ENCODE measurements at places on chromosomes 1 and 21. TPM values are rescaled to one million over a fixed set of nuclear protein-coding genes. Genes with fewer than 3 reads are reported as not detected.

GRCh38 chr1:159798893-159799292 lies 3.3 kb upstream of the FCRL6 start:
- DNase-seq: peak; percentile 95

SELP gene
- not detected for total RNA-seq

DNA sequence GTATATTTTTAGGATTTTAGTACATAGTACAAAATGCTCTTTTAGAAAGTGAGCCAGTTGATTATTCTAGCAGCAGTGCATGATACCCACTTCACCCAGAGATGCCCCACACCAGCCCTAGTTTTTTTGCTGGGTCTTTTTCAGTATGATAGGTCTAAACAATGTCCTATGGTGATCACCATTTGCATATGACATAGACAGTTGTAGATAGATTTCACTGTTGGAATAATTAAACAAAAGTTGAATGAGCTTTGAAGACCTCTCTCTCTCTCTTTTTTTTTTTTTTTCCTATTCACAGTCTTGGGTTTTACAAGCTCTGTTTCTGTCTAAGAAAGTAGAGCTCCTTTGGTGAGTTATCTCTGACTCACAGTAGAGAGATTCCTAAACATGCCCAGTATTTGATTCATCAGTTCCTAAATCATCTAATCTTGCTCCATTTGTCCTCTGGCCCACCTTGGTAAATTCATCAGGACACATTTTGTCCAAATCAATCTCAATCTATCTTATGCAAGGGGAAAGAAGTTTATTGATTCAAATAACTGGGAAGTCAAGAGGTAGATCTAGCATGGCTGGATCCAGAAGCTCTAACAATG lies 44.7 kb upstream of the VAV3 start:
- no peak for DNase-seq

KLHDC7A gene
- 19.9 TPM for total RNA-seq

GRCh38 chr1:169570172-169570574 lies 16.1 kb downstream of the F5 start:
- no peak for DNase-seq

DNA sequence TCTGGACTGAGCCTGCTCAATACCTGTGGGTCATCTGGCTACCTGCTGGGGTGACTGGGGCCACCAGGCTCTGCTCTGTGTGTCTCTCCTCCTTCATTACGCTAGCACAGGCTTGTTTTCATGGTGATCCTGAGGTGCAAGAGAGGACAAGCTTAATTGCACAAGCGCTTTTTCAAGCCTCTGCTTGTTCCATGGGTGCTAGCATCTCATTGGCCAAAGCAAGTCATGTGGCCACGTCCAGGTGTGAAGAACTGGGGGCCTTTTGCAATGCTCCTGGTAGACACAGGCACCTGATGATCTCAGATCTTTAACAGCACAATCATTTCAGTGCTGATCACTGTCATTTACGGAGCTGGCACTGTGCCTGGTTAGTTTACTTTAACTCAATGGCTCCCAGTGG lies 114.6 kb downstream of the KAZN start:
- DNase-seq: no peak

GRCh38 chr1:18778437-18778836 lies 81.0 kb downstream of the TAS1R2 start:
- DNase-seq: no peak

HCRTR1 gene
- total RNA-seq: not detected

TMEM54 gene
- total RNA-seq: 13.6 TPM

TSACC gene
- total RNA-seq: 2.5 TPM

OPRD1 gene
- 3.6 TPM for total RNA-seq

SPATA45 gene
- not detected for total RNA-seq

MAP1LC3C gene
- 1.7 TPM for total RNA-seq

GRCh38 chr1:56578138-56578962 lies 1.0 kb downstream of the PLPP3 start:
- peak; percentile 65 for DNase-seq

- peak; percentile 18 for DNase-seq
Observed at GRCh38 chr1:34477632-34478141, 277.2 kb upstream of the GJB5 start.

- DNase-seq: no peak
Observed at GRCh38 chr1:112169517-112169916, 180.0 kb upstream of the KCND3 start.

DNA sequence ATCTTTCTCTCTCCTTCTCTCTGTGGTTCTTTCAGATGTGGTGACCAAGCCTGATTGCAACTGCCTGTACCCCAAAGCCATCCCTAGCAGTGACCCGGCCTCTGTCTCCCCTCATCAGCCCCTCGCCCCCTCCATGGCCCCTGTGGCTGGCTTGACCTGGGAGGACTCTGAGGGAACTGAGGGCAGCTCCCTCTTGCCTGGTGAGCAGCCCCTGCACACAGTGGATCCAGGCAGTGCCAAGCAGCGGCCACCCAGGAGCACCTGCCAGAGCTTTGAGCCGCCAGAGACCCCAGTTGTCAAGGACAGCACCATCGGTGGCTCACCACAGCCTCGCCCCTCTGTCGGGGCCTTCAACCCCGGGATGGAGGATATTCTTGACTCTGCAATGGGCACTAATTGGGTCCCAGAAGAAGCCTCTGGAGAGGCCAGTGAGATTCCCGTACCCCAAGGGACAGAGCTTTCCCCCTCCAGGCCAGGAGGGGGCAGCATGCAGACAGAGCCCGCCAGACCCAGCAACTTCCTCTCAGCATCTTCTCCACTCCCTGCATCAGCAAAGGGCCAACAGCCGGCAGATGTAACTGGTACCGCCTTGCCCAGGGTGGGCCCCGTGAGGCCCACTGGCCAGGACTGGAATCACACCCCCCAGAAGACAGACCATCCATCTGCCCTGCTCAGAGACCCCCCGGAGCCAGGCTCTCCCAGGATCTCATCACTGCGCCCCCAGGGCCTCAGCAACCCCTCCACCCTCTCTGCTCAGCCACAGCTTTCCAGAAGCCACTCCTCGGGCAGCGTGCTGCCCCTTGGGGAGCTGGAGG lies 12.7 kb downstream of the CSF1 start:
- DNase-seq: peak; percentile 83

GRCh38 chr1:92030656-92031107 lies 897 bp downstream of the EPHX4 start:
- peak; percentile 12 for DNase-seq

CNTN2 gene
- total RNA-seq: 2.2 TPM

GRCh38 chr1:180939073-180939710 lies 26.5 kb downstream of the KIAA1614 start:
- no peak for DNase-seq

DNA sequence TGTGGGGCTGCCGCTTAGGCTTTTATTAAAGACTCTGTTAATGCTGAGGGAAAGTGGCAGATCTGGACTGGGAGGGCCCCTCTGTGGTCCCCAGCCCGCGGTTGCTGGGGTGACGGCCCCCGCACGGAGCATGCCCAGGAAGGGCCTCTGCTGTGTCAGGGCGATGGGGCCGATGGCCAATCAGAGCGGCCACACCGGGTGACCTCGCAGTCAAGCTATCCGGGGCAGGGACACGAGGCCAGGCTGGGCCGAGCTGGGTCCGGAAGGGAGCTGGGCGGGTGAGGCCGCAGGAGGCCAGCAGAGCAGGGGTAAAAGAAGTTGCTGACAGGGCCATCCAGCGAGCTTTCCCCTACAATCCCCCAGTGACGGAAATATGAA lies 145.1 kb downstream of the CASZ1 start:
- DNase-seq: peak; percentile 65

HMCN1 gene
- 8.7 TPM for total RNA-seq

DNA sequence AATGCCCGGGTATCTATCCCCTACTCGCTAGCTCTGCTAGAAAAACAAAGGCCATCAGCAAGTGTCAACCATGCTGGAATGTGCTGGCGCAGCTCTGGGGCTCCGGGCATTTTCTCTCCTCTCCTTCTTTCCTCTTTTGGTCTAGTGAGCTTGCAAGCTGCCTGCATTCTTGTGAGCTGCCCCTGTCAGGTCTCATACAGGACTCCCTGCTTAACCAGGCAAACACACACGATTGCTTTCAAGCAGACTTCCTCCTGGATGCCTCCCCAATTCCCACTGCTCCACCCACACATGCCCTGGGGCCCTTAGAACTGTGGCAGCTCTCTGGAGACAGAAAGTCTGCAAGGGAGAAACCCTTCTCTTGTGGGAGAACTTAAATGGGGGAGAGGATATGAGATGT lies 35.7 kb upstream of the SUCO start:
- DNase-seq: peak; percentile 72

CR1L gene
- total RNA-seq: 5.8 TPM

DNA sequence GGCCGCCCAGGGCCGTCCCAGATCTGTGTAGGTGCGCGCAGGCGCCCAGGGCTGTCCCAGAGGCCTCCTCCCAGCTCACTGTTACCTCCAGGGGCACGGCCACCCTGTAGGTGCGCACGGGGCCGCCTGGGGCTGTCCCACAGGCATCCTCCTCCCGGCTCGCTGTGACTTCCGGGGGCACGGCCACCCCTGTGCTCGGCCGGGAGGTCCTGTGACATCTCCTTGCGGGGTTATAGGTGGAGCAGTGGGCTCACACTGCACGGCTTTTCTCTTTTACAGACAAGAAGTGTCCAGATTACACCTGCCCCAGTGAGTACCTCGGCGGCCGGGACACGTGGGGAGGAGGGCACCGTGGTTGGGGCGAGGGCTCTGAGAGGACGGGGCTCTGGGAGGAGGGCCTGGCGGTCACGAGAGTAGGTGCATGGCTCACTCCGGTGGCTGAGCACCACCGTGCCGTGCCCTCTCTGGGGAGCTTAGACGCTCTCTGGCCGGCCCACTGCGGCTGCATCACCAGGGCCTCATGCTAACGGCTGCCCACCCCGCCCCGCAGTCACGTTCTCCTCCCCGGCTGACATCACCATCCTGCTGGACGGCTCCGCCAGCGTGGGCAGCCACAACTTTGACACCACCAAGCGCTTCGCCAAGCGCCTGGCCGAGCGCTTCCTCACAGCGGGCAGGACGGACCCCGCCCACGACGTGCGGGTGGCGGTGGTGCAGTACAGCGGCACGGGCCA lies 21.4 kb downstream of the COL6A1 start:
- DNase-seq: no peak

- DNase-seq: peak; percentile 30
Observed at GRCh38 chr1:217393896-217394295, 237.0 kb downstream of the GPATCH2 start.

- no peak for DNase-seq
Observed at GRCh38 chr1:110976089-110976488, 12.4 kb upstream of the LRIF1 start.

GRCh38 chr1:163914785-163915413 lies 593.1 kb downstream of the NUF2 start:
- no peak for DNase-seq

GRCh38 chr1:1941868-1942752 lies 23.0 kb upstream of the TMEM52 start:
- DNase-seq: no peak

DNA sequence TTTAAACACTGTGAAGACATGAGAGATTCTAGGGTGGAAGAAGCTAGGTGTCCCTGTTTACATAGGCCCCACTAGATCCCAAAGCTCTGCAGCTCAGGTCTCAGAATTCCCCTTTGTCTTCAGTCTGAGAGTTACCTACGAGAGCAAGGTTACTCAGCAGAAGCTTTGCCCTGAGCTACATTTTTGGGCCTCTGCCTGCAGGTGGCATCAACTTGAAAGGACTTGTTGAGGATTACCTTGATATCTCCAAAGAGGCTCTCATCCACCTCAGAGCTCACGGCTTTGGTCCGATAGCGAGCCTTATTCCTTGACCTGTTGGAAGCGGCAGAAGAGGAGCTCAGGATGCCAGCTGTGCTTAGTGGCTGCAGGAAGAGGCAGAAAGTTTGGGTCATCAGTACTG lies 7.0 kb downstream of the CFAP45 start:
- peak; percentile 44 for DNase-seq

SUSD4 gene
- total RNA-seq: 3.6 TPM

- DNase-seq: no peak
Observed at GRCh38 chr1:203177470-203178039, 1.9 kb upstream of the MYBPH start.

C1QB gene
- not detected for total RNA-seq

DNA sequence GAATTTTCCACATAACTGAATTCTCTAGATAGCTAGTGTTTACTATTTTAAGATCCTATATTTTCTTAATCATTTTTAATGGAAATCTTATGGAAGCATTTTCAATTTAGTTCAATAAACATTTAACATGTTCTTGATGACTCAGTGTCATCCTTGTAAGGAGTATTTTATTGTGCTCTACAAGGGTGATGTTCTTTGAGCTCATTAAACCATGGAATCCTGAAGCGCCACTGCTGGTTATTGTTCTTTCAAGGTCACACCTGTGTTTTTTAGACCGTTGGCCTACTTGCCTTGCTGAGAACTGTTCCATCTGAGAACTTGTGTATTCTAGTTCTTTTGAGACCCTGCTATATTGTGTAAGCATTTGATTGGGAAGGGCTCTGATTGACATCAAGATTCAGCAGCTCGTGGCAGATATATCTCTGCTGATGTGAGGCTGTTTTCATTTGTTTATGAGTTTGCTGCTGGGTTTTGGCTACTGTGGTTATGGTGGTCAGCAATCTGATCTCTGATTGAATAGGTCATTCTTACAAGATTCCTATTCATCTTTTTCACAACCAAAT lies 132.0 kb downstream of the GIPC2 start:
- DNase-seq: no peak

- DNase-seq: no peak
Observed at GRCh38 chr1:1234180-1234808, 2.3 kb downstream of the B3GALT6 start.

- DNase-seq: no peak
Observed at GRCh38 chr21:40191616-40192015, 324.4 kb downstream of the PCP4 start.
